ENCODE measurements at places on chromosomes 6 and 20.

- DNase-seq: no peak
Observed at GRCh38 chr6:84718038-84718955, 46.1 kb downstream of the TBX18 start.

- DNase-seq: no peak
Observed at GRCh38 chr6:73104921-73105320, 120.4 kb downstream of the KHDC1L start.

GRCh38 chr6:96340164-96340563, 181.4 kb upstream of the UFL1 start:
- DNase-seq: no peak

- DNase-seq: no peak
Observed at GRCh38 chr6:113031591-113032238, 684.6 kb downstream of the RFPL4B start.

DNA sequence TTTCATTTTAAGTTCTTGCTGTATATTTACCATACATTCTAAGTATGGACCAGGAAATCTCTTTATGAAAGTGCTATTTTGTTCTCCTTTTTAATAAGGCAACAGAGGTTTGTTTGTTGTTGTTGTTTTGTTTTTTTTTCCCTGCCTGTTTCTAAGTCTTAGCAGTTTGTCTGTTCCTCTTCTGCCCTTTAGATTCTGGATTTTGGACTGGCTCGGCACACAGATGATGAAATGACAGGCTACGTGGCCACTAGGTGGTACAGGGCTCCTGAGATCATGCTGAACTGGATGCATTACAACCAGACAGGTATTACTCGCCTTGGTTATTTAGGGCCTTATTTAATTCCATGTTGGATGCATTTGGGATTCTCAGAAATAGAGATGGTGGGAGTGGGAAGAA, 48.0 kb downstream of the MAPK14 start:
- no peak for DNase-seq

- DNase-seq: no peak
Observed at GRCh38 chr6:90229331-90230010, 67.2 kb downstream of the BACH2 start.

GRCh38 chr6:31723245-31723979, at the start of gene MPIG6B:
Gene MPIG6B (plus strand): TSS chr6:31723373. CDS start chr6:31723384, 11 bp downstream.
- DNase-seq: no peak
